Nephron progenitor cell (in vitro differentiated cells): ENCODE measurements at places on chromosomes 5 and 9.

DNA sequence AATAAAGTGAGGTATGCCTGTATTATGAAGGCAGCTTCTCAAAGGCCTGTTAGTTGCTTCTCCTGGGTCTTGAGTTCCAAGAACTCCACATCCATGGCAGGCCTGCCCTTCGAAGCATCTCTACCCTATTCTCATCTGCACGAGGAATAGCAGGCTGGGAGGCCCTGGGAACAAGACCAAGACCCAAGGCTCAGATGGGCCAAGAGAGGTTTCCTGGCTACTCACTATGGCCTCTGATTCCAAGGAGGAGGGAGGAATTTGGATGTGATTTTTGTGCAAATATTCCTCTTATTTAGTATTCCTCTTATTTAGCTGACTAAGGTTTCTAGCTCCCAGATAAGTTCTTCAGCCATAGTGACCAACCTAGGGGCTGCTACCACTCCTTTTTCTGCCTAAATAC, 151.3 kb downstream of the SAXO1 start:
- DNase-seq = no peak

DNA sequence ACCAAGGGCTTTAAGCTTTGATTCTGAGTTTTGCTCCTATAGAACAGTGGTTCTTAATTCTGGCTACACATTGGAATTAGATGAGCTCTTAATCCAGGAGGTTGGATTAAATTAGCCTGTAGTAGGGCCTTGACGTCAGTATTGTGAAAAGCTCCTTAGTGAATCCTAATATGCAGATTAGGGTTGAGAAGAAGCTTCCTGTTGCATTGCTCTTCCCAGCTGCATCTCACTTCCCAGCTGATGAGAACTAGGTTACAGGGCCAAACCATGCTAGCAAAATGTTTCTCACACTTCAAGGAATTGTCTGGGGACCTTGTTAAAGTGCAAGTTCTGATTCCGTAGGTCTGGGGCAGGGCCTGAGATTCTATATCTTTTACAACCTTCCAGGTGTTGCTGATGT, 300.0 kb downstream of the ZSWIM6 start:
- no peak for DNase-seq

GRCh38 chr5:7018601-7019000, 305.4 kb downstream of the TENT4A start:
- DNase-seq = no peak

- no peak for DNase-seq
Observed at GRCh38 chr9:115597330-115597895, 479.5 kb upstream of the TNC start.

GRCh38 chr9:98971168-98971914, 27.6 kb downstream of the COL15A1 start:
- DNase-seq = no peak

DNA sequence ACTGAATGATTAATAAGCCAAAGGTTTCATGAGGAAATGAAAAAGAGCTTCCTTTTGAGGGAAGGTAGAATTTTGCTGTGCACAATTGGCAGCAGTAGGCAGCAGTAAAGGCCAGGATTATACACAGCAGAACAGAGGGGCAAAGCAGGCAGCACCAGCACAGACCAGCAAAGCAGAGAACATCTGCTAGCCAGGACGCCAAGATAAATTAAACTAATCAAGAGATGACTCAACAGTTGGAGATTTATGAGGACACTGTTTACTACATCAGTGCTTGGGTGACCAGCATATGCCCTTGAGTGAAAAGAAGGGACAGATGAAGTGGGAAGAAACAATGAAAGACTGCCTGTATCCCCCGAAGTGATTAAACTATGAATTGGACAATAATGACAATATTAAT, 871.4 kb upstream of the CDH10 start:
- no peak for DNase-seq

DNA sequence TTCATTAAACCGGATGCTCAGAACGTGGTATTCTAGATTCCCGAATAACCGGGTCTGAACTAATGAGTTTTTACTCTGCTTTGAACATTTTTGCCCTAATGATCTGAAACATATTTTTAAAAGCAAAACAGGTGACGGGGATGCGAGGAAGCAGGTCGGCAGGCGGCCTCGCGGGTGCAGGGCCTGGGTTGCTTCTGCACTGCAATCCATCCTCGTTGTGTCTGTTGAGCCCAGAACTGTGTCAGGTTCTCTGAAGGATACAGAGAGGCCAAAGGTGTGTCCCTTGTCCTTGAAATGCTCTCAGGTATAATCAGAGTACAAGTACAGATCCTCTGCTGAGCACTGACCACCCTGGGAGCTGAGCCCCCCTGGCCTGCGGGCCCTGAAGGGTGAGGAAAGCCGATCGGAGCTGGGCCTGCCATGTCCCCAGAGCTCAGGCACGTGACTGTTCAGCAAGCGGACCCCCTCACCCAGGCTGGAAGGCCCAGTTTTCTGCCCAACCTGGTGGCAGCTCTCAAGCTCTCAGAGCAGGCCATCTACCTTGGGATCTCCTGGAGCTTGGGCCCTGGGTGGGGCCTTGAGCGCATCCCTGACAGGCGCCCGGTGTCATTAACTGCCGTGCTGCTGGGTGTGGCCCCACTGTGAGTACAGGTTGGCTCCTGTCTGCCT, 151.8 kb downstream of the OLFM1 start:
- DNase-seq = no peak

DNA sequence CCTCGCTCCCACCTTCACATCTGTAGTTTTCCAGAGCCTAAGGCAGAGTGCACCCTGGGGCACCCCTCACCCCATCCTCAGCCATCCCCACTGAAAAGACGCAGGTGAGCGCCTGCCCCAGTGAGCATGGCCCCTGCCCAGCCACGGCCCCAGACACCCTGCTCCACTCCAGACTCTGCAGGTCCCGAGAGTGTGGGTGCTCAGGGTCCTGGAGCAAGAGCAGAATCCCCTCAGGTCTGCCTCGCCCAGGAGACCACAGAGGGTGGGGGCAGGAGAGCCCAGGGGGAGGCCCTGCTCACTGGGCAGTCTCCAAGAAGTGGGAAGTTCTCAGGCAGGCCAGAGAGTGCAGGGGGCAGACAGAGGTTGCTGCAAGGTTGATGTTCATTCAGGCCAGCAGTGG, 158.6 kb upstream of the PPP1R26 start:
- DNase-seq = no peak

- no peak for DNase-seq
Observed at GRCh38 chr5:106290841-106291240, 1379.9 kb downstream of the EFNA5 start.

DNA sequence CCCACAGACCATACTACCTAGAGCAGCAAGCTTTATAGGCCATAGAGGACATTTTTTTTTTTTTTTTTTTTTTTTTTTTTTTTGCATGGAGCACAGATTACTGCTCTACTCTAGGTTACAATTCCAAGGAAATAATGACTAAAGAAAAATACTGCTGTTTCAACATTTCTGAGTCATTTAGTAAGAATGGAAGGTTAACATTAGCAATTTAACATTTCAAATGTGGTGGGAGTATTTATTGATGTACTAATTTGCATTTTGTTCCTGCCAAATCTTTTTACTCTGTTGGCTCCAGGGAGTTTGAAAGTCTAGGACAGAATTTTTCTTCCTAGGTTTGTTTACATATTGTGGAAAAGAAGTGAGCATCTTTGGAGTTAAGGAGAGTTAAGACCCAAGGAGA, 142.1 kb upstream of the CCDC152 start:
- DNase-seq = no peak

DNA sequence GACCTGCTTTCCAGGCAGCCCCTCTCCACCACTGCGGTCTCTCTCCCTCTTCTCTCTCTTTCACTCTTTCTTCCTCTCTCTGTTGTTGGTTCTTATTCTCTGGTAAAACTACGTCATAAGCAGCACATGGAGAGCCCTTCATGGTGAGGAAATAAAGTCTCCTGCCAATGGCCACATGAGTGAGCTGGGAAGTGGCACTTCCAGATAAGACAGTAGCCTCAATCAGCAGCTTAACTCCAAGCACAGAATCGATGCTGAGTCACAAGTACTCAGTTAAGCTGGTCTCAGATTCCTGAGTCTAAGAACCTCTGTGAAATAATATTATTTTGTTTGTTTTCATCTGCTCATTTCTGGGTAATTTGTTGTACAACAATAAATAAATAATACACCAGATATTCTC, 500.1 kb downstream of the GABRG2 start:
- DNase-seq = no peak

- DNase-seq = no peak
Observed at GRCh38 chr5:167652690-167653089, 638.8 kb upstream of the WWC1 start.

- peak; percentile 86 for DNase-seq
Observed at GRCh38 chr5:10987925-10988504, 227.0 kb upstream of the DAP start.

GRCh38 chr5:179218943-179219330, 126.3 kb downstream of the ADAMTS2 start:
- DNase-seq = no peak

- peak; percentile 35 for DNase-seq
Observed at GRCh38 chr5:172834415-172835289, 601 bp downstream of the ERGIC1 start.
